ENCODE measurements at places on chromosomes 5 and 9.

GRCh38 chr5:59293700-59294099, 599.8 kb downstream of the PDE4D start:
- no peak for DNase-seq

DNA sequence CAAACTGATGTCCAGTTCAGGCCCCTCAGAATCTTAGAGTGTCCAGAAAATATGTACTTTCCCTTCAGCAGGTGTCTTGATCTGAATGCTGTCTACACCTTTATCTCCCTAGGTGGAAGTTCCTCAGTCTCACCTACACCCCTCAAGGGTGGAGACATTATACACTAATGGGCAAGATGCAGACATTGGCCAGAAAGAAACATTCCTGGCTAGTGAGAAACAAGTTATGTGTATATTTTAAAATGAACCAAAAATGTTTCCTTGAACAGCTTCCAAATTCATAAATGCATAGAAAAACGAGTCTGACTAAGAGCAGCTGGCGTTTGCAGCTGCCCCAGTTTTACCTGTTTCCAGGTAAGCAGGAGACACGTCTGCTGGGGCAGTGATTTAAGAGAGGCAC, 140.5 kb upstream of the IRX4 start:
- no peak for DNase-seq

GRCh38 chr5:108634010-108634616, 113.6 kb upstream of the FER start:
- DNase-seq: no peak

DNA sequence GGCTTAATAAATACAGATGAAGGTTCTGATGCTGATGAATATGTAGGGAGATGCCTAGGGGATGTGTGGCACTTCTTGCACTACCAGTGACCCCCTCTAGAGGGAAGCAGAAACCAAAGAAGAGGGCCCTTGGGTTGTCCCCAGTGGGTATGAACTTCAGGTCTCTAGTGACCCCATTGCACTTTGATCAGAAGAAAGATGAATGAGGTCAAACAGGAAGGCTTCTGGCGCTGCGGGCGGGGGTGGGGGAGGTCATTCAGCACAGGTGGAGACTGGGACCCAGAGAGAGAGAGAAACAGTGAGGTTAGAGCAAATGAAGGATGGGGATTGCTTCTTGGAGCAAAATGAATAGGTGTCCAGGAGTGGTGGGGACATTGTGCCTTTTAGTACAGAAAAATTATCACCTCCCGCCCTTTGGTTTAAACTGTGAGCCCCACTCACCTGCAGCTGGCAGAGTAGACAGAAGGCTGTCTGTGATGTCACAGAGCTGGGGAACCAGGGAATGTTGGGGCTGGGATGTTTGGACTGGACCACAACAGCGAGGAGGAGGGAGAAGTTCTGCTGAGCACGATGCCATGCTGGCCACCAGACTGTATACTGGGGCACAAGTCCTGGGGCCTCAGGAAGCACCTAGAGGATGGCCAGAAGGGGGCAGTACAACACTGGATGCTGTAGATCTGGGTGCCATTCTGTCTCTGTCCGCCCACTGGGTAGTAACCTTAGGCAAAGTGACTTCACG, at the start of gene TEX48:
TEX48 (minus strand) TSS at position 599 of the 739 bp plus-strand sequence. CDS start 10,469 bp downstream, outside the sequence.
- peak; percentile 67 for DNase-seq

GRCh38 chr5:88060194-88060593, 208.5 kb downstream of the TMEM161B start:
- DNase-seq: no peak

DNA sequence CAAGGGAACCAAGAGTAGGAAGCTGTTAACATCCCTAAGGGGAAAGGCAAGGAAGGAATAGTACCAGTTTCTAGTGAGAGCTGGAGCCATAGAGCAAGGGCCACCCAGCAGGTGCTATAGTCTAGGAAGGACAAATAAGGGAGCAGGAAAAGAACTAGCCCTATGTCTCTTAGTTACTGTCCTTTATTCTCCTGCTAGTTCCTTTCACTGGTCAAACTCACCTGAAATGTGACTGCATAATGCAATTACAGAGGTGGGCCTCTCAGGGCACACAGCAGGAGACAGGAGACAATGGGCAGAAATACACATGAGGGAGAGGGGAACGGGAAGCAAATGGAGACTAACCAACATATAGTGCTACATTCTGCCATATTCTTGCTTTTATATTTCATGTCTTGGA, 26.7 kb upstream of the FRMPD1 start:
- DNase-seq: no peak

DNA sequence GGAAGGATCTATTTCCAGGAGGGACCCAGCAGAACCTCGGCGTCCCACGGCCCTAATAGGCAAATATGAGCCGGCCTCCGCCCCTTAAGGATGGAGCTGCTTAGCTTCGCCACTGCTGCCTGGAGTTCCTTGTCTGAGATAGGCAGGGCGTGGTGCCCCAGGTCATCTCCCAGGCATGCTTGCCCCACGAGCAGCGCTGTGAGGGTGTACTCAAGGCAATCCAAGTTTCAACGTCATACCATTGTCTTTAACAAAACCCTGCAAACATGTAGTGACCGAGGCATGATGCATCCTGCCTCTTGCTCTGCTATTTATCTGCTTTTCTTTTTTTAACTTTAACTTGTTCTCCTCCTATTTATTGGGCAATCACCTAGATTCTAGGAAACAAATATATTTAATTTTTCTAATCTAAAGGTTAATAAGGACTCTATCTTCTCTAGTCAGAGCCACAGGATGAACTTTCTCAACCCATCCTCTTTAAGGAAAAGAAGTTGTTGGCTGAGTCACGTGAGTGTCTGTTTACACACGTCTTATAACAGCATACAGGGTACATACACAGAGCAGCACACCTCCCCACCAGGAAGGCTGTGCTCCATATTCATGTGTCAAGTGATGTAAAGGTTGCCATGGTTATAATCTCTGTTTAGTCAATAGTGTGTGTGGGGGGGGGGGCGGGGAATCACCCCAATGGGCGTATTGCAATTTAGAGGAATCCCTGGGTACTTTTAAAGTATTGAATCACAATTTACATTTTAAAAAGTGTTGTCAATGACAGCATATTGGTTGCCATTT, 27.3 kb upstream of the ZSWIM6 start:
- DNase-seq: peak; percentile 85

DNA sequence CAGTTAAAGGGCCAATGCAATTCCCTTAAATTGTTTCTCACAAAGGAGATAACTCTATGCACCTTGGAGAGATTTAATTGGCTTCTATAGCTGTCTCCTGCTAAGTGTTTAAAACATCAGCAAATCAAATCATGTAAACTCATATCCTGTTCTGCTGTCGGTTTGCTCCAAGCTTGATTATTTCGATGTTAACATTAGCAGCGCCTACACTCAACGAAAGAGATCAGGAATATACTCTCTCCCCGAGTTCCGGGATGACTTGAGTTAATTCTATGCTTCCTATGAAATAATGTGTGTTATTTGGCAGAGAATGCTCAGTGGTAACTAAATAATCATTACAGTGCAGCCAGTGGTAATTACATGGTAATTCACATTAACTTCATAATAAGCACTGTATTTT, 338.6 kb downstream of the EBF1 start:
- no peak for DNase-seq

- DNase-seq: no peak
Observed at GRCh38 chr5:143080982-143081381, 310.8 kb downstream of the ARHGAP26 start.

GRCh38 chr9:14500705-14501104, 186.8 kb upstream of the NFIB start:
- DNase-seq: no peak

DNA sequence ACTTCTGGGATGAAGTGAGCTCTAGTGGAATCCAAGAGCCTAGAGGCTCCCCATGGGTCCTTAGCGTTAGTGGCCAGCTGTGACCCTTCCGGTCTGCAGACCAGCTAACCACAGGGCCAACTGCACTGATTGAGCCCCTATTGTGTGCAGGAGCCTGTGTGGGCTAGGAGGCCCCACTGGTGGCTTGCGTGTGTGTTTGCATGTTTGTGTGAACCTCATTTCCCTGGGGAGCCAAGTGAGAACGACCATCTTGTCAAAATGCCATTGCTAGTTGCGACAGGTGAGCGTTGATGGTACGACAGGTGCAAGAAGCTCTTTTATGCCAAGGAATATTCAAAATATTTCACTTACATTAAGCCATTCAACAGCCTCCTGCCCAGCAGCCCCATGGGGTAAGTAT, 44.1 kb upstream of the ANKRD33B start:
- no peak for DNase-seq

- DNase-seq: peak; percentile 76
Observed at GRCh38 chr9:136787690-136788400, 3.3 kb upstream of the TMEM141 start.

DNA sequence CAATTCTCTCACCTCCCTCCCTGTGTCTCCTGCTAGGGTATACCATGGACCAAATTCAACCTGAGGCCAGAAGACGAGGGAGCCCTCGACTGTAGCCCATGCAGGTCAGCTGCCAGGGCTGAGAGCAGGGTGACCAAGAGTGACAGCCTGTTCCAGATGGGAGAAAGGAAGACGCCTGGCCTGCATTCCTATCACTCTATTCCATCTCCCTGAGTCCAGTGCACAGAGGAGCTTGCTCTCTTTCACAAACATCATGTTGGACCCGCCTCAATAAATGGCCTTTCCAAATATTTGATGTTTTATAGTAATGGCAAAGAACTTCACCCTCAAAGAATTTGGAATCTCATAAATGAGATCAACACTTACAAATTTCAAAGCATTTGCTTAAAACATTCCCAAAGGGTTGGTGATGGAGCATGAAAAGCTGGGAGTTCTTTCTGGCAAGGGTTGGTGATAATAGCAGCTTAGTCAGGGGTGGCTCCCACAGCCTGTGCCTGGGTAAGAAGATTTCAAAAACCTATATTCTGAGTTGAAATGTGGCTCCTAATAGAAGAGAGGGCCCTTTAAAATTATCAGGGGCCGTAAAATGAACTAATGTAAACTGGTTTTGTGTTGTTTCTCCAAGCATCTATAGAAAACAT, 393.1 kb downstream of the EFNA5 start:
- DNase-seq: no peak

DNA sequence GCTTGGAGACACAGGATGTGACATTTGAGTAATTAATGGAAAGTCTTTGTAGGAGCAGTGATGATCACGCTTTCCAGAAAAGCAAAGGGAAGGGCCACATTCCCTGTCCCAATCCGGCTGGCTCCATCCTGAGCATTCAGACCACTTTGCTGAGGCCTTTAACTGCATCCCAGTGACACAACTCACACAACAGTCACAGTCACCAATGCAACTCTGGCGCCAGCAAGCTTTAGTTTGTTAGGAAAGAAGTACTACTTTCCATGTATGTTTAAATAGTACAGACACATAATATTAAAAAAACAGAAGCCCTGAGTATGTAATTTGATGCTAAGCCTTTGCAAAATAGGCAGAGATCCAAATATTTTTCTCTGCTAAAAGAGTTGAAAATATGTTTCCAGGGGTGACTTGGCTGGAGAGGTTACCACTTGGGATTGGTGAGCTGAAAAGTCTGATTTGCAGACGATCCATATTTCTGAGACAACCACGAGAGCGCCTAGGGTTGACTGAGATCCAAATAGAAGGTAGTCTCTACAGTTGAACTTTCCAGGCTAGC, 31.7 kb upstream of the GAS1 start:
- no peak for DNase-seq

DNA sequence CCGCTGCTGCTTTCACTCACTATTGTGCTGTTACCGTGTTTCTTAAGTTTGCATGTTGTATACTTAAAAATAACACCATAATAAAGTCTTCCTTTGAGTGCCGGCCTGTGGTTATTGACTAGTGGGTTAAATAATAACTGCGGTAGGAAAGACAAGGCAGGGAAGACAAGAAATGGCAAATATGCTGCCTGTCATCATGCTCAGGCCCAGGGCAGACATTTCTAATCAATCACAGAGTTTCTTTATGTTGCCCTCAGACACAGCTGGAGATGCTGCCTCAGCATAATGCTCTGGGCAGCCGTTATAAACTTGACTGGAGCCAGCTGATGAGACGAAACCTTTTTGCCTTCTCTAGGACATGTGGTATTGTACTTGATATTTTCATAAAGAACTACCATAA, 215.0 kb downstream of the GAPVD1 start:
- DNase-seq: no peak

DNA sequence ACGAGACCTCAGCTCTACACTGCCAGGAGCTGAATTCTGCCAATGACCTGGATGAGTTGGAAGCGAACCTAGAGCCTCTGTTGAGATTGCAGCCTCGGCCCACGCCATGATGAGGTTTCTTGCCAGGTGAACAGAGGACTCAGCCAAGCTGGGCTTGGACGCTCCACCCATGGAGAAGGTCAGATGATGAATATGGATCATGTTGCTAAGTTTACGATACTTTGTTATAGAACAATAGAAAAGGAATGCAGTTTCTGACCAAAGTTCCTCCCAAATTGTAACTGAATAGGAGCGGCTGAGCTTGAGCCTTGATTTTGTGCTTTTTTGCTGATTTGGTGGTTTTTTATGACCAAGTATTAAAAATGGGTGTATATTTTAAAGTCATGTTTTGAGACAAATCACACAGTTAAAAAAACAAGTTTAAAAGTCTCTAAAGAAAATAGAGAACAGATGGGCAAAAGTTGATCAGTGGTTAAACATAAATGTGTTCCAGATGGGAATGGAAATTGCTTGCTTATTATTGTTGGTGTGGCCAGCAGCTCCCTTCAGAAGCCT, 32.9 kb downstream of the ROPN1L start:
- DNase-seq: no peak

- no peak for DNase-seq
Observed at GRCh38 chr9:126275386-126276001, 51.1 kb upstream of the MVB12B start.

DNA sequence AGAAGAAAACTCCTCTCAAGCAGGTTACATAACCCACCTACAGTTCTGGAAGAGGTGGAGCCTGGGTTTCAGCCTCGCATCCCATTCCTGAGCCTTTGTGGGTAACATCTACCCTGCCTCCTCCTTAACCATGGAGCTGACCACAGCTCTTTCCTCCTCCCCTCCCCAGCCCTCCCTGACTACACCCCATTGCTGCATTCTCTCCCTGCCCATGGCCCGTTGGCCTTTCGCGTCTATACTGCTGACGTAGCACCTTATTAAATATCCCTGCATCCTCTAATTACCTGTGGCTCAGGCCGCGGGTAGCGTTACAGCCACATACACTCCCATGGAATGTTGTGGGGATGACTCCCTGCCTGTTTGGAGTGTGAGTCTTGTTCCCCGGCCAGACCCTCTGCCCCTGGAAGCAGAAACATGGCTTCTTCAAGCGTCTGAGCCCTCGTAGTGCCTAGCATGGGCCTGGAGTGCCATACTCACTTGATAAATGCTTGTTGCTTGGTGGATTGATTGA, 72.8 kb downstream of the WWC1 start:
- DNase-seq: no peak

Measured in LoVo (cell line).